ENCODE measurements at places on chromosomes 5 and 9.

DNA sequence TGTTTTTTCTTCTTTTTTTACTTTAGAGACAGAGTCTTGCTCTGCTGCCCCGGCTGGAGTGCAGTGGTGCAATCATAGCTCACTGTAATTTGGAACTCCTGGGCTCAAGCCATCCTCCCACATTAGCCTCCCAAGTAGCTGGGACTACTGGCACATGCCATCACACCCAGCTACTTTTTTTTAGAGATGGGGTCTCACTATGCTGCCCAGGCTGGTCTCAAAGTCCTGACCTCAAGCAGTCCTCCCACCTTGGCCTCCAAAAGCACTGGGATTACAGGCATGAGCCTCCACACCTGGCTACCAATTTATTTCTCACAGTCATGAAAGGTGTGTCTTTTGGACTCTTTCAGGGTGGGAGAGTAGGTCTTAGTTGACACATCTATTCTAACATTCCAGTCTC lies 83.0 kb upstream of the FAM120A start:
- DNase-seq = no peak

- no peak for DNase-seq
Measured at GRCh38 chr5:91794856-91795548, 411.9 kb upstream of the ARRDC3 start.

GRCh38 chr9:68581696-68582095 lies 41.0 kb upstream of the TMEM252 start:
- DNase-seq = no peak

DNA sequence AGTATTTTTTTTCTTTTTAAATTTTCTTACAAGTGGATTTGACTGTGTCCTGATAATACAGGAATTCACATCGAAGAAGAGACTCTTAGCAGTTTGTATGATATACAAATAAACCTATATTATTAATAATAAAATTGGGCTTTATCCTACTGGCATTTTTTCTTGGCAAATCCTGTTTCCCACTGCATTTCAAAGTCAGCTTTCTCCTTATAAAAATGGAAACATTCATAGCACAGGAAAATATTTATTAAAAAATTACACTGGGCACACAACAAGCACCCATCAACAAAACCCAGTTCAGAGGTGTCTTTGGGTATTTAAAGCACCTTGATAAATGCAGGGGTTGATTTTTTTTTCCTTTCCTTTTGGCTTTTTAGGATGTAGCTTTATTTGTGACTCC lies 200.9 kb downstream of the MEF2C start:
- DNase-seq = no peak

DNA sequence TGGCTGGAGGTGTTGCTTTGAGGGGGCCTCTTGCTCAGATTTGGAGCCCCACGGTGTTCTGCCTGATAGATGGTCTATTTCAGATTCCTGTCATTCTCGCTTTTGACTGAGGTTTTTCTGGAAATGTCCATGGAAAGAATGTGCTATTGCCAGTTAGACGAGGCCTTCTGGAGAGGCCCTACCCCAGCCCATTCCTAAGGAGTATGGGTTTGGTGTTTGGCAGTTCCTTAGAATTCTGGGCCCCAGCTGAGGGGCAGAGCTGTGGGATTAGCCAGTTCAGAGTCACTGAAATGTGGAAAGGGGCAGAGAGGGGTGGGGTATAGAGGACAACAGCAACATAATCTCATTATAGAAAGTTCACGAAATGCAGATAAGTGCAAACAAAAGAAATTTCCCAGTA lies 50.5 kb downstream of the GALNT10 start:
- DNase-seq = no peak

DNA sequence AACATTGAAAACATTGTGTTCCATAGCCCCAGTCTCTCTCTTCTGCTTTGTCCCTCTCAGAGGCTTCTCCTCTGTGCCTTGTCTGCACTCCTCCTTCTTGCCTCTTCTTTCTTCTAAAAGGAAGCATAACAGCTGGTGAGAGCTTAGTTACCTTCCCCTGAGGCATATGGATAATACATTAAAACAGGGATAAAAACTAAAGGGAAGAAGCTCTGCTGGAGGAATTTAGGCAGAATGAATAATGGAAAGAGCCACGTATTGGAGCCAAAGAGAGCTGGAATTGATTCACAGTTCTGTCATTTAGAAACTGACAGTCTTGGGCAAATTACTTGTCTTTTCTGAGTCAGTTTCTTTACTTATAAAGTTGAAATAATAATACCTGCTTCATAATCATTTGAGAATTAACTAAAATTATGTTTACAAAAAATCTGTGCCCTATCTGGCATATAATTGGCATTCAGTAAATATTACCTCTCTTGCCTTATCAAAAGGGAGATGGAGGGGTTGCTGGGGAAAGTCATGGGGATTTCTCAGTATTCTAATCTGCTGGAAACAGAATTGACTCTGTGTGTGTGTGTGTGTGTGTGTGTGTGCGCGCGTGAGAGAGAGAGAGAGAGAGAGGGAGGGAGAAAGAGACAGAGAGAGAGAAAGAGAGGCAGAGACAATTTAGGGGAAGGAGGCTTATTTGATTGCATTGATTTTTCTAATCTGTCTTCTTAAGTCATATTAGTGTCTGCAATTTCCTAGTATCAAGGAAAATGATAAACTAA lies 20.2 kb downstream of the ZNF474 start:
- no peak for DNase-seq

DNA sequence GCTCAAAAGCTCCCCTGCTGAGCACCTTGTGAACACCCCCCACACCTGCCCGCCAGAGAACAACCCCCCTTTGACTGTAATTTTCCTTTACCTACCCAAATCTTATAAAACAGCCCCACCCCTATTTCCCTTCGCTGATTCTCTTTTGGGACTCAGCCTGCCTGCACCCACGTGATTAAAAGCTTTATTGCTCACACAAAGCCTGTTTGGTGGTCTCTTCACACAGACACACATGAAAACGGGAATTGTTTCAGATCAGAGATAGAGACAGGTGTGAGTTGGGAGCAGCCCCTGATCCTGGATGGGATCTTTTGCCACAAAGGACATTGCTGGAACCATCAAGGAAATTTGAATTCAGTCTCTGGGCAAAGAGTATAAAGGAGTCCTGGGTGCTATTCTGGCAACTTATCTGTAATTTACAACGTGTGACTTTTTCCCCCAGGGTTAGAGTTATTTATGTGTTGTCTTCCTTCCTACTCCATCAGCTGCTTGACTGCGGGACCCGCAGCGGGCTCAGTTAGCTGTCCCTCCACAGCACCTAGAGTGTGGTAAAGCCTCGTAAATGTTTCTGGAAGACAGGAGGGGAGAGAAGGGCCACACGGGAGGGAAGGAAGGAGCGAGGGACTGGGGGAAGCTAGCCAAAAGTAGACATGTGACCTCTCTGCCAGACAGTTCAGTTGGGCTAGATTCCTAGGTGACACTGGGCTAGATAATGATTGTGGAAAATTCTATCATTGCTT lies 437.0 kb downstream of the ZNF608 start:
- no peak for DNase-seq

- no peak for DNase-seq
Measured at GRCh38 chr5:1803192-1803591, 2.0 kb downstream of the NDUFS6 start.

GRCh38 chr9:9124616-9125015 lies 1325.0 kb upstream of the DMAC1 start:
- no peak for DNase-seq

- no peak for DNase-seq
Measured at GRCh38 chr5:151935135-151935695, 10.6 kb upstream of the GLRA1 start.

- no peak for DNase-seq
Measured at GRCh38 chr9:36865731-36866635, 168.1 kb downstream of the PAX5 start.

- no peak for DNase-seq
Measured at GRCh38 chr5:12330381-12330780, 426.1 kb upstream of the CTNND2 start.

DNA sequence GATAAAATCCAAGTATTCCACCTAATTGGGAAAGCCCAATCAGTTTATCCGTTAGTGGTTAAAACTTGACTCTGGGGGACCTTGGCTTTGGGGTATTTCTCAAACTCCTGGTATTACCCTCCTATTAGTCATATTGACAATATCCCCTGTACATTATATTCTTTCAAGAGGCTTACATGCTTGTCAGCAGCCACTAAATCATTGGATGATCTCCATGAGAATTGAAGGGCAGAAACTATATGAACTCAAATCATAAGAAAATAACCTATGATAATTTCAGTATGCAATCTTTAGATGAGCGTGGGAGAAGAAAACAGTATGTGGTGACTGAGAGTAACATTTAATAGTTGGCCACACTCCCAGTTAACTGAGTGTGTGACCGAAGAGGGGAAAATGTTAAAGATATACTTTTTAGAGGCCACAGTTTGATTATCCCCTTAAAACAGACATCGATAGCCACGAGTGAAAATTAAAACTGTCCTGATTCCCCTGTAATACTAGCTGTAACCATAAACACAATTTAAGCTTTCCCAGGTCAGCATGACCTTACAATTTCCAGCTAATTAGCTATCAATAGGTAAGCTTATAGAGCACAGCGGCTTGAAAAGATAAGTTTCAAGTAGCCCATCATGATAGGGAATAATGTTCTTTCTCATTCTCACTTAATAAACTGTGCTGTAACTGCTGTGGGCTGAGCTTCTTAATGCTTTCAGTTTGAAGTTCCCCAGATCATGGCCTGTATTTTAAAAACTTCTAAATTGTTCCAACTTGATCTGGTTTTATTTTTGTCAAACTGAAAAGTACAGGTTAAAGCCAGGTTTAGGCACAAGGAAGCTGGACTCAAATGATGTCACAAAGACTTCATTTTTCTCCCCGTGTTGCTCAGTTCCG lies 58.6 kb downstream of the PUM3 start:
- DNase-seq = no peak

GRCh38 chr5:1808439-1808838 lies 7.2 kb downstream of the NDUFS6 start:
- no peak for DNase-seq

- DNase-seq = no peak
Measured at GRCh38 chr5:39100301-39100850, 26.2 kb upstream of the RICTOR start.

GRCh38 chr5:126544087-126544740 lies 50.8 kb downstream of the ALDH7A1 start:
- DNase-seq = peak; percentile 29

- no peak for DNase-seq
Measured at GRCh38 chr9:108049671-108050494, 560.3 kb upstream of the KLF4 start.

GRCh38 chr9:89677702-89678395 lies 73.0 kb downstream of the GADD45G start:
- no peak for DNase-seq

DNA sequence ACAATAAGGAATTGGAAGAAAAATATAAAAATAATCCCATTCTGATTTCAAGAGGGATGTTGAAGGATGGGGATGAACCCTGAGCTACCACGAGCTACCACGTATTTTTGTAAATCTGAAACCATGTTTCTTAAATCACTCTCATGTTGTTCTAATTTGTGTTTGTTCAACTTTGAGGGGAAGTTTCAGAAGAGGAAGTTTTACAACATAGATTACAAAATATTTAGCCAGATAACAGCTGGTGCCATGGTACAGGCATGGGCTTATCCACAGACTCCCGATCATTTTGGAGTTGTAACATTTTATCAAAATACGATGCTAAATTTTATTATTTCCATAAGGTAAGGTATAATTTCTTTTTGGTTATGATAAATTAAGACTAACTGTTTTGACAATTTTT lies 15.2 kb downstream of the CCDC125 start:
- DNase-seq = no peak

DNA sequence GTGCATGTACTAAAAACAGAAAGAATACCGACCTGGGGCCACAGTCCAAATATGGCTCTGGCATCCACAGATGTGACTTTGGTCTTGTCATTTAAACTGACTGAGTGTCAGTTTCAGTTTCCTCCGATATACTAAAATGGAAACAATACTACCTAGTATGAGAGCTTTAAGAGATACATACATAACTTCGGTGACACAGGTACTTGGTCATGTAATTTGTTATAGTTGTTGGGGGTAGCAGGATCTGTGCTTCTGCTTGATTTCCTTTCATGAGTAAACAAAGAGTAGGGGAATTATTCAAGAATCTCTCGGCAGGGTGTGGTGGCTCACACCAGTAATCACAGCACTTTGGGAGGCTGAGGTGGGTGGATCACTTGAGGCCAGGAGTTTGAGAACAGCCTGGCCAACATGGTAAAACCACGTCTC lies 32.1 kb downstream of the MTMR12 start:
- DNase-seq = no peak

GRCh38 chr9:14173713-14174112 lies 140.2 kb downstream of the NFIB start:
- no peak for DNase-seq

- DNase-seq = no peak
Measured at GRCh38 chr5:10550222-10550995, 13.5 kb upstream of the ANKRD33B start.

DNA sequence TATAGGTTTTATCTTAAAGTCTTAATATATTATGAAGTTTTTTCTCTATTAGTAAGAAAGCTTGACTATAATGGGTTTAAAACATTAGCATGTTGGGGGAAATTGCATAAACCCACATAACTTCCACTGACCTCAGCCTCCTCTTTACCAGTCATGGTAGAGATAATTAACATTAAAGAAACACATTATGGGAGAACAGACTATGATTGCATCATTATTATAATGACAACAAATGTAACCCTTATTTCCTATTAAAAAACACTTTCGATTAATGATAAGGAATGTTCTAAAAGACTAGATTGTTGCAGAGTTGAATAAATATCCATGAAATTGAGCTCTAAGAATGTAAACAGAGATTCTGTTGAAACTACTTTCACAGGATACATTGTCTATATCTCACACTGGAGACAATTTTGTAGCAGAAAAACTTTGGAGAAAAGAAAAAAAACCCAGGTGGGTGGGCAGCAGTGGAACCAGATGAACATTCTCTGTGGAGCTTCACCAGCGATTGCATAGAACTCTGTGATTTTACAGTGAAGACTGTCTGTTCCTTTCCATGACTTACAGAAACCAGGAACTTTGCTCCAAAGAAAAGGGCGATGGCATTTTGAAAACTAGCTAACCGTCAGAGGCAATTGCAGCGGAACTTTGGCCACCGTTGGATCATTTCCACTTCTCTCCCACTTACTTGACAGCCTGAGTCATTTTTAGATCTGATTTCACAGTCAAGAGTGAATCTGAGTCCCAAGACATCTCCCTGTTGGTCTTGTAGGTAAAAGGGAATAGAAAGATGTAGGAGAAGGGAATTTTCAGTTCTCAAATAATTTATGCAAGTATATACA lies 21.0 kb upstream of the ERAP2 start:
- no peak for DNase-seq

GRCh38 chr9:122657527-122657926 lies at the start of gene OR1B1:
OR1B1 (minus strand) TSS chr9:122657627.
- no peak for DNase-seq

DNA sequence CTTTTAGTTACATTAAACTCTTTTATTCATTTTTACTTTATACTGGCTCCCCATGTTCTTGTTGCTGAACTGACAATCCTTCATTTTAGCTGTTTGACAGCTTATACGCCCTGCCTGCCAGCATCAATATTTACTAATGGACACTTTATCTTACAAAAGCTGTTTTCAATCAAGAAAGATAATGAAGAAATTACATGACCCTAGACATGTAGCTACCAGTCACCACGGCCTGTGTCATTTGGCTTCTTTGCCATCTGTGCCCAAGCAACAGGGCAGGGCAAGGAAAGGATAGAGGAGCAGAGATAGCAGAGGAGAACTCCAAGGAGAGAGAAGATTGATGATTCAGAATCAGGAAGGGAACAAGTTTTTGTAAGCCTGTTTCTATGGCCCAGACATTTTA lies 647.3 kb downstream of the BRINP1 start:
- no peak for DNase-seq

GRCh38 chr9:121472446-121472845 lies 27.2 kb downstream of the GGTA1 start:
- no peak for DNase-seq

Measured in HuH-7.5 (cell line).